Fibroblast of skin of left quadriceps (primary cell): ENCODE measurements at places on chromosomes 12 and 14.
A peak's percentile ranks its signal among the peaks of the same experiment; 100 is the strongest.

GRCh38 chr14:67358924-67359774 lies 455 bp downstream of the ATP6V1D start:
- peak; percentile 15 for DNase-seq

DNA sequence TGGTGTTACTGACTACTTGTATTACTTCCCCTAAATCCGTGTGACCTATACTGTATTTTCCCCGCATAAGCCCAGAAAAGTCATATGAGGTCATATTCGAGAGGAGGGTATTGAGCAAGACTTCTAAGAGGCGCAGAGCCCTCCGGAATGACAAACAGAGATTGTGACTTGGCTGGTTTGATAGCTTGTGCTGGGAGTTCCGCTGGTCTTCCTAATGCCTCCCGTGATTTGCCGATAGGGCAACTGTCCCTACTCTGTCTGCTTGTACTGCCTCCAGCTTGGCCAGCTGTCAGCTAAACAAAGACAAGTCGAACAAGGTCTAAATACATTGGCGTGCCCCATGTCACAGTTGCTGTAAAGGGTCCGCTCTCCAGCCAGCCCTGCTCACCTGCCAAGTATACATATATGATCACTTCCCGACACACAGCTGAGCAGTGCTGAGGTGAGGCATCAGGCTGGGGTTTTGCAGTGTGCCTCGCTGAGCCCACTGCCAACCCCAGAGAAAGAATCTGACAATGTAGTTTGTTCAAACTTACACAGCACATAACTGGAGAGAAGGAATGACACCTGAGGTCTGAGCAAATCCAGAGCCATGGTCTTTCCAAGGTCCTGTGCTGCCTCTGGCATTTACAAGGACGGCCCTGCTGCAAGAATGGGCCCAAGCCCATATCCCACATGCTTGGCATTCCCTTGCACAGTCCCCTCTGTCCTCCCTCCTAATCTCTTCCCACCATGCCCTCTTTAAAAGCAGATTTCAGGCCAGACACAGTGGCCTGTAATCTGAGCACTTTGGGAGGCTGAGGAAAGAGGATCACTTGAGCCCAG lies 23.7 kb downstream of the LGMN start:
- no peak for DNase-seq

DNA sequence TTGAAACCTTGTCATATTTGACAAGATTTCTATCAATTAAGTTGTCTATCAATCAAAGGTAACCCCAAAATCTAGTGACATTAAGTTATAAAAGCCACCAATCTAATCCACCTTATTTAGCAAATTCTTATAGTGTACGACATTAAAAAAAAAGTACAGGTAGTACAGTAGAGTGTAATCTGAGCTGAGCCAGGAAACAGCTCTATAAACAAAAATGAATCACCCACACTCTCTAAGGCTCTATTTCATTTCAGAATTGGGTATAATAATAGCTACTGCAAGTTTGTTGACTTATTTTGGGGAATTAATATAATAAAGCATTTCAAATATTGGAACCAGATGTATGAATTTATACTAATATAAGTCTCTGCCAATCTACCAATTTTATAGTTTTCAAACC lies 342.4 kb upstream of the FLRT2 start:
- DNase-seq = no peak

GRCh38 chr12:11812586-11813437 lies 163.3 kb downstream of the ETV6 start:
- no peak for DNase-seq

DNA sequence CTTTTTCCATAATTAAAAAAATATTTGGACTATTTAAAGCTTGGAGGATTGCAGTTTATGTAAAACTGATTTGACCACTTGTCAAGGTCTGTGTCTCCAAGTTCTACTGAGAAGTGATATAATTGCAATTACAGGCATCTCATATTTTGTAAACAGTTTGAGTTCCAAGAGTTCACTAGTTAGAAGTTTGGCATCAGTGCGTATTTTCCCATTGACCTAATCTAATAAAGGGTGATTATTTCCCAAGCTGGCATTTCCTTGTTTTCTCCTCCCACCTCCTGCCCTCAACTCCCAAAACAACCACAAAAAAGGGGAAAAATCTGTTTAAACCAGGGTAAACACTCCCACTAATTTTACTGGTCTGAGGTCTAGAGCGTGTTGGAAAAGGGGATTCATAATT lies 3.0 kb upstream of the MYF6 start:
- DNase-seq = no peak

- DNase-seq = peak; percentile 72
These were observed 1.3 kb upstream of the IGFBP6 start for GRCh38 chr12:53096089-53096741.

- DNase-seq = no peak
These were observed 6.9 kb upstream of the PPTC7 start for GRCh38 chr12:110590059-110590458.

GRCh38 chr12:70660620-70661219 lies 23.5 kb upstream of the PTPRB start:
- no peak for DNase-seq

- no peak for DNase-seq
These were observed 71.0 kb downstream of the ESRRB start for GRCh38 chr14:76446921-76447320.

DNA sequence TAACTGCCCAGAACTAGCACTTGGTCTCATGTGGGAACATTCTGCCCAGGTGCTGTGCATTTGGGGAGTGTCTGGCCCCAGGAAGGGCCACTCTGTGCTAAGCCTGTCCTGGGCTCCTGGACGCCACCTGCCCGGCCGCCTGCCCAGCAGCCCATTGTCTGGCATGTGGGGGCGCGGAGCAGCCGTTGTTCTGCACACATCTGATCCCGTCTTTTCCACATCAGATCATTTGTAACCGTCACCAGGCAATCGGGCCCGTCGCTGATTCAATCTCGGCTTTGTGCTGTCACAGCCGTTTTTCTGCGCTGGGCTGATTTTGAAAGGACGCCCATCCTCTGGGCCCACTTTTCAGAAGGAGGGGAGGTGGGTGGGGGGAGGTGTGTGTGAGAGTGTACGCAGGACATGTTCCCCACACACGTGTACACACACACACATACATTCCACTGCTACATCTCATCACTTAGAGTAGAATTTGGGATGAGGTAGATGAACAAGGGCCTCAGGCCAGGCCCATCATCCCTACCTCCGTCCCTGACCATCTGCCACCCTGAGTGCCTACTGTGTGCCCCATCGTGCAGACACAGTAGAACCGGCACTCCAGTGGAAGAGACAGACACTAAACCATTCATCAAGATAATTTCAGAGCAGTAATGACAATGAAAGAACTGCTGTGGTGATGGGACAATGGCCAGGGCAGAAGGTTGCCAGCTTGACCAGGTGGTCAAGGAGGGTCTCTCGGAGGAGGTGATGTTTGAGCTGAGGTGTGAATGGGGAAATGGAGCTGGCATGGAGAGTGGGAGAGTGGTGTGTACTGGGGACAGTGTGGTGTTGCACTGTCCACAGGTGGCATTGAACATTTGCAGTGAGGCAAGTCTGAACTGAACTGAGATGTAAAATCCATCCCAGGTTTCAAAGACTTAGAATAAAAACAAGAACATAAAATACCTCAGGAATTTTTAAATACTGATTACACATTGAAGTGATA lies 19.0 kb downstream of the FAM222A start:
- no peak for DNase-seq
